ENCODE measurements at places on chromosomes 3 and 15.

- ATAC-seq: no peak
Observed at GRCh38 chr3:87179642-87180041, 47.5 kb upstream of the CHMP2B start.

- ATAC-seq: no peak
Observed at GRCh38 chr15:58217460-58217859, 79.3 kb downstream of the AQP9 start.

GRCh38 chr3:106160396-106160795, 291.6 kb upstream of the CBLB start:
- no peak for ATAC-seq

GRCh38 chr3:183518491-183519251, 36.8 kb downstream of the KLHL6 start:
- peak; percentile 40 for ATAC-seq

GRCh38 chr15:90513448-90513847, 16.3 kb upstream of the CRTC3 start:
- ATAC-seq: no peak

- ATAC-seq: no peak
Observed at GRCh38 chr3:64490180-64490724, 197.5 kb downstream of the ADAMTS9 start.

GRCh38 chr3:186990878-186991308, 60.6 kb downstream of the ST6GAL1 start:
- ATAC-seq: no peak

DNA sequence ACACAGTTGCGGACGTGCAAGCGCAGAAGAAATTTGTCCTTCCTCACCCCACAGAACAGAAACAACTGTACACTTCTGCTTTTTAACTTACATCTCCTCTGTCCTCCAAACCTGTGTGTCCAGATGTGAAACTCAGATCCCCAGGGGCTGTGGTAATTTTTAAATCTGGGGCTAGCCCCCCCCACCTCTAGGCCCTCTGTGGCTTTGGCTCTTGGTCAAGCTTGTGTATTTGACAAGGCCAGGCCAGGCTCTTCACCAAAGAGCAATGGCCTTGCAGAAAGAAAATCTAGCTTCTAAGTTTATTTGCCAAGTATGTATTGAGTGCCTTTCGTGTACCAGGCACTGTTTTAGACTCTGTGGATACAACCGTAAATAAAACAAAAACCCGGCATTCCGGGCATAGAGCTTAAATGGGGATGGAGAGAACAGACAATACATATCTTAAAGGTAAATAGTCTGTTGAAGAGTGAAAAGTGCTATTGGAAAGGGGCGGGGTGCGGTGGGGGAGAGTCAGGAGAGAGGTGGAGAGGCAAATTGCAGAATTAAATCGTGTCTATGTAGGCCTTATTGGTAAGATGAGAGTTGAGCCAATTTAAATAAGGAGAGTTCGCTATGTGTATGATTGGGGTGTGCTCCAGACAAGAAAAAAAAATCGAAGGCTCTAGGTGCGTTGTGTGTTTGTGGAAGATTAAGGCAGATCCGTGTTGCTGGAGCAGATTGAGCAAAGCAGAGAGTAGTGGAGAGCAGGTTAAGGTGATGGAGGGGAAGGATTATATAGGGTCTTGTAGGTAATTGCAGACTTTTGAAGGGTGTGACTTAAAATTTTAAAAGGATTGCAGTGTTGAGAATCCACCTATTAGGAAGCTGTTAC, 781 bp upstream of the DPH6 start:
- no peak for ATAC-seq

DNA sequence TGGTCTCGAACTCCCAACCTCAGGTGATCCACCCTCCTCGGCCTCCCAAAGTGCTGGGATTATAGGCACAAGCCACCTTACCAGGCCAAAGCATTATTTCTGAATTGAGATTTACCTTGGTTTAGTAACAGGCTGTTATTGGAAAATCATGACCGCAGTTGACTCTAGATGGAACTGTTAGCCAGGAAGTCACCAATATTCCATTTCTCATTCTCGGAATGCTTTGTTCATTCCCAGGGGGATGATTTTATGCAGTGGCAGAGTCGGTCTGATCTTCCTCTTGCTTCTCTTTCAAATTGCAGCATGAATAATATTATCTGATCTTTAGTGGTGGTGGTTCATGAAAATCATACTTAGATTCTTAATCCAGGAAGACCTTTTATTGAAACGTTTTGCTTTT, 195.5 kb upstream of the MBNL1 start:
- no peak for ATAC-seq

DNA sequence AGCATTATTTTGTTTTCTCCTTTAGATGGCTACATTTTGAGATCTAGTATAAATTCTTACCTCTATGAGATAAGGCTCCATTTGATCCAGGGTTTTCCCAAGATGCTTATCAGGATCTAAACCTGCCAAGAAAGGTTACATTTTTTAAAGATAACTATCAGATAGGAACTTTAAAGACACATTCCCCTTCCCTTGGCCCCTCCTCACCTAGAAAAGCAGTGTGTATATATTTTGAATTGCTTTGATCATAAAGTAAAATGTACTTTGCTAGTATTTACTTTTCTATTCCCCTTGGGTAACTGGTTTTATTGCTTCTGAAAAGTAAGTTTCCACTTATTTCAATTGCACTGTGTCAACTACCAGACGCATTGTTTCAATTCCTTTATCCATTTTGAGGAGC, 135.2 kb downstream of the DPH6 start:
- no peak for ATAC-seq

GRCh38 chr3:50357481-50357880, 1.8 kb downstream of the TMEM115 start:
- ATAC-seq: no peak

GRCh38 chr3:187952849-187953248, 201.1 kb upstream of the LPP start:
- no peak for ATAC-seq

GRCh38 chr15:40240619-40241221, 1.9 kb downstream of the PAK6 start:
- no peak for ATAC-seq

DNA sequence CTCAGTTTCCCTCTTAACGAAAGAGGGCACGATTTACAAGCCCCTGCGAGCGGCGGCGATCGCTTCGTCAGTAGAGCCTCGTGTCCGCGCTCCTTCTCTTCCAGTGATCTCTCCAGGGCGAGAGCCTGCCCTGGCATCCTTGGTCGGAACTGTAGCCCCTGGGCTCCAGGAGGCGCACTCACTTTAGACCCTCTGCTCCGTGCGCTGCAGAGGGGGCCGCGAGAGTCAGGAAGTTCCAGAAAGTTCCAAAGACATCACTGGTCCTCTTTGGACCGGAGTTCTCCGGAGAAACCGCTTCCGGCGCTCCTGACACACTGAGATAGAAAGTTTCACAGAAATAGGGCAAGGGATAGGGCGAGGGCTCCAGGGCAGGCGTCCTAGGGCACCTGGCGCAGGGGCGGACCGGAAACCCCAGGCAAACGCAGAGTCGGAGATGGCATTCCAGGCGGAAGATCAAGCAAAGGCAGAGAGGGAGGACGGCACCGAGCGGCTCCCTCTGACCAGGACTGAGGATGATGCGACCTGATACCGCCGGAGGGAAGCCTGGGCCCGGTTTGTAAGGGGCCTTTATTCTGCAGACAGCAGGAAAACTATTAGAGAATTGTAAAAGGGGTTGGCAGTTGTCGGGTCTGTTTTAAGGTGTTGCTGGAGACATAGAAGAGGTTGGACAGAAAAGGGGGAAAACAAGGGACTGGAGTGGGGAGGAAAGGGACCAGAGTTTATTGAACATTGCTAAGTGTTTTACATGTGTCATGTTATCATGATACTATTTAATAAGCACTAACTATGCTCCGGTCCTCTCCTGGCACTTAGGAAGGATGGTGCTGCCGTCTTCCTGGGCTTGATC, 1.3 kb upstream of the CPEB1 start:
- ATAC-seq: no peak

DNA sequence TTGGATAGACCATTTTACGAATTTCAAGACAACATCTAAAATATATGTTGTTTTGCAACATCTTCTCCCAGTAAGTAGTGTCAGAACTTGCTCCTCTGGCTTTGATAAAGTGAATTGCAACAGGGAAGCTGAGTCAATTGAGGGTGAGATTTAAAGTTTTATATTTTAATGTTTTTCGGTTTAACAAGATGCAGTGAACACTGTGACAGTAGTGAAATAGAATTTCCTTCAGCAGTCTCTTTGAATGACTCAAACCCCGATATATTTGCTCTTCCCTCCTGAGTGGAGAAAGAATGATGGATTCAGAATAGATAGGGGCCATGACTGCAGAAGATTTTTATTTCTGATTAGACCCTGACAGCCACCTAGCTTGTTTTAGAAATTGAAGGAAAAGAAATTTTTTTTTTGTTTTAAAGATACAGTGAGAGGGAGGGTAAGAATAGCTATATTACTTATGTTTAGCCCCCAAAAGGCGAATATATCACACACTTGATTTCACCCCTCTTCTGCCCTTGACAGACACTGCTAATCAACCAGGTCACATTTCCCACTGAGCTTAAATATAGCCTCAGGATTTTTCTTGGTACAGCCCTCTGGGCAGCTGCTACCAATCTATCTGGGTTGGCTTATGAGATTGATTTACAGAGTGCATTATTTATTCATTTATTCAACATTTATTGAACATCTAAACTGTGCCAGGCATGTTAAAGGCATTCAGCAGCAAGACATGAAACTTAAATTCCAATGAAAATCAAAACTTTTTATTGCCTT, 183.3 kb upstream of the ADAMTS9 start:
- ATAC-seq: no peak

GRCh38 chr3:163071713-163072112, 1575.1 kb downstream of the OTOL1 start:
- no peak for ATAC-seq

Measured in activated CD4-positive, CD25-positive, alpha-beta regulatory T cell treated with anti-CD3 and anti-CD28 coated beads, Interleukin-2, amount 50 U/mL, for 24 hours (primary cell).